ENCODE measurements at places on chromosomes 12 and 14. TPM values are rescaled to one million over a fixed set of nuclear protein-coding genes. Genes with fewer than 3 reads are reported as not detected.

CLEC1B gene
- 2.1 TPM for total RNA-seq

DNA sequence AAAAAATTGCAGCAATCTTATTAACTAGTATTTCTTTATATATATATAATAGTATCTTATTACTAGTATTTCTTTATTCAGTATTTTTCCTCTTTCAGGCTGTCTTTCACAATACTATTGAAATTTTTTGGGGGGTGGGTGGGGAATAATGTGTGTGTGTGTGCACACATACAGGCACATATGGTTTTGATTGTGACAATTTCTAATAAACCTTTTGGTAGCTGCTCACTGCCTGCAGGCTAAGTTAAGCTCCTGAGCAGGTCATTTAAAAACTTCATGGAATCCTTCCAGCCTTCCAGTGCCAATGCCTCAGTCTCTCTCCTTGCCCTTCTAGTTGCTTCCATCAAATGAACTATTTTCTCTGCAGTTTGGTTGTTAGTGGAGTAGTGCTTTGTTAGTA is 490.1 kb downstream of the PCNX1 start:
- no peaks in the 10 kb centered on the region for H3K36me3 ChIP-seq
- H3K4me3 ChIP-seq = no peak overlapping the region
- DNase-seq = no peak
- H3K4me1 ChIP-seq = peaks cover 4% of the 10 kb centered on the region
- H3K27me3 ChIP-seq = no peaks in the 10 kb centered on the region

- peak; percentile 88 for DNase-seq
- H3K27me3 ChIP-seq = no peaks in the 10 kb centered on the region
- no peak overlapping the region for H3K27ac ChIP-seq
- peaks cover 16% of the 10 kb centered on the region for H3K4me1 ChIP-seq
- no peaks in the 10 kb centered on the region for H3K36me3 ChIP-seq
Measured at GRCh38 chr12:106195621-106196027, 52.2 kb downstream of the CKAP4 start.

ERG28 gene
- total RNA-seq = 18.6 TPM

TAS2R10 gene
- 0.85 TPM for total RNA-seq

RNASE1 gene
- total RNA-seq = 636 TPM

DNA sequence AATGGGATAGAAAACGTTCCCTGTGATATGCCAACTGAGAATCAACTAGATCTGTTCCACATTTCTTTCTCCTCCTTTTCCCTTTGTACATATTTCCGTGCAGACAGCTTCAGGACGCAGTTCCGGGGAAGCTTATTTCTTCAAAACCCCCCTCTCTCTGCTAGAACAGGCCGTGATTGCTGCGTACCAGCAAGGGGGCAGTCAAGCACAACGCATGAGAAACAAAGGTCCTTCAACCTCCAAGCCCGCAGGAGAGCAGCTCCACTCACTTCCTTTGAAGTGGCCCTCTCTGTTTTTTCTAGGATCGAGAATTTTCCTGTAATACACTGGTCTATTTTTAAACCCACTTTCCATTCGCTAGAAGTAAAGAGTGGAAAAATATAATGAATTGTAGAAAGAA is 80.8 kb downstream of the ZNF664 start:
- H3K4me1 ChIP-seq = peaks cover 7% of the 10 kb centered on the region
- no peaks in the 10 kb centered on the region for H3K27me3 ChIP-seq
- no peak overlapping the region for H3K4me3 ChIP-seq
- peak; percentile 46 for DNase-seq
- H3K36me3 ChIP-seq = no peaks in the 10 kb centered on the region

GRCh38 chr14:54108481-54109471 is 152.2 kb upstream of the BMP4 start:
- H3K27ac ChIP-seq = no peak overlapping the region
- peaks cover 25% of the 10 kb centered on the region for H3K4me1 ChIP-seq
- DNase-seq = no peak
- H3K4me3 ChIP-seq = no peak overlapping the region

DNA sequence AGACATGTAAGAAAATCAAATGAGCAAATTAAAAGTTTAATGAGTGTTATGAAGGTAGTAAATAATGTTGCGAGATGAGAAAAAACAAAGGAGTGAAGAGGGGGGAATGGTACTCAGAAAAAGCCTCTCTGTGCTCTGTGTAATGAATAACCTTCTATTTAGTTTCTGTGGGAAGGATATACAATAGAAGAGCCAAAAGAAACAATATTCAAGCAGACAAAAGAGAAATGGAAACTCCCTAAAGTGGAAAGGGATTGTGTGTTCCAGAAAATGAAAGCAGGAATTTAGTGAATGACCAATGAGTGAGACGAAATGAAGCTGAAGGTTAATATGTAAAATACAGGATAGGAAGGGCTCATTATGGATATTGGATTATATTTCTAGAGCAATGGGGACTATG is 18.5 kb downstream of the OR4K1 start:
- no peak overlapping the region for H3K4me3 ChIP-seq
- no peaks in the 10 kb centered on the region for H3K4me1 ChIP-seq
- H3K27ac ChIP-seq = no peak overlapping the region
- no peak for DNase-seq

- no peak for DNase-seq
- H3K4me1 ChIP-seq = peaks cover 45% of the 10 kb centered on the region
- H3K36me3 ChIP-seq = no peaks in the 10 kb centered on the region
Measured at GRCh38 chr12:123059500-123059899, 79.0 kb downstream of the ARL6IP4 start.

- no peak overlapping the region for H3K27ac ChIP-seq
- DNase-seq = no peak
- H3K4me1 ChIP-seq = no peaks in the 10 kb centered on the region
- H3K36me3 ChIP-seq = no peaks in the 10 kb centered on the region
- no peaks in the 10 kb centered on the region for H3K27me3 ChIP-seq
Measured at GRCh38 chr12:34599530-34600513, 577.5 kb downstream of the ALG10 start.

KLHL33 gene
- total RNA-seq = 0.41 TPM

PPP1R36 gene
- 1.5 TPM for total RNA-seq

DNA sequence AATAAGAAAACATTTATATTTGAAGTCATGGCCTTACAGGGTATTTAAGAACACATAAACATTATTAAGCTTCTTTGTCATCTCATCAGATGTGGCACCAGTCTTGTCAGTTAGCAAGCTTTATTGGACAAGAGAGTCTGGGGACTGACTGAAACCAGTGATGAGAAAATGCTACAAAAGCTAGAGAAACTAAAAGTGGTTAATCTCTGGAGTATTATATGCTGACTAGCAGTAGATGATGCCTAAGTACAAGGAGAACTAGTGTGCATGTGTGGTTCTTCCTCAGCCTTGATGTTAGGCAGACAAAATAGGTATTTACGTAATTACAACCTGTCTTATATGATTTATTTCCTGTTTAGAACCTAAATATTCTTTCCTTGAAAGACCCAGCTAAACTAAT is 176.5 kb downstream of the CPNE8 start:
- H3K36me3 ChIP-seq = no peaks in the 10 kb centered on the region
- H3K4me1 ChIP-seq = no peaks in the 10 kb centered on the region
- H3K4me3 ChIP-seq = no peak overlapping the region
- no peaks in the 10 kb centered on the region for H3K27me3 ChIP-seq

GRCh38 chr12:122312926-122313325 is 46.6 kb upstream of the VPS33A start:
- H3K36me3 ChIP-seq = peaks cover 35% of the 10 kb centered on the region
- H3K4me3 ChIP-seq = no peak overlapping the region
- no peaks in the 10 kb centered on the region for H3K27me3 ChIP-seq
- no peak for DNase-seq
- H3K4me1 ChIP-seq = no peaks in the 10 kb centered on the region

GRCh38 chr12:88063375-88063774 is 34.2 kb upstream of the C12orf50 start:
- no peak overlapping the region for H3K27ac ChIP-seq
- peaks cover 12% of the 10 kb centered on the region for H3K4me1 ChIP-seq
- DNase-seq = no peak
- no peaks in the 10 kb centered on the region for H3K27me3 ChIP-seq
- H3K4me3 ChIP-seq = no peak overlapping the region

DNA sequence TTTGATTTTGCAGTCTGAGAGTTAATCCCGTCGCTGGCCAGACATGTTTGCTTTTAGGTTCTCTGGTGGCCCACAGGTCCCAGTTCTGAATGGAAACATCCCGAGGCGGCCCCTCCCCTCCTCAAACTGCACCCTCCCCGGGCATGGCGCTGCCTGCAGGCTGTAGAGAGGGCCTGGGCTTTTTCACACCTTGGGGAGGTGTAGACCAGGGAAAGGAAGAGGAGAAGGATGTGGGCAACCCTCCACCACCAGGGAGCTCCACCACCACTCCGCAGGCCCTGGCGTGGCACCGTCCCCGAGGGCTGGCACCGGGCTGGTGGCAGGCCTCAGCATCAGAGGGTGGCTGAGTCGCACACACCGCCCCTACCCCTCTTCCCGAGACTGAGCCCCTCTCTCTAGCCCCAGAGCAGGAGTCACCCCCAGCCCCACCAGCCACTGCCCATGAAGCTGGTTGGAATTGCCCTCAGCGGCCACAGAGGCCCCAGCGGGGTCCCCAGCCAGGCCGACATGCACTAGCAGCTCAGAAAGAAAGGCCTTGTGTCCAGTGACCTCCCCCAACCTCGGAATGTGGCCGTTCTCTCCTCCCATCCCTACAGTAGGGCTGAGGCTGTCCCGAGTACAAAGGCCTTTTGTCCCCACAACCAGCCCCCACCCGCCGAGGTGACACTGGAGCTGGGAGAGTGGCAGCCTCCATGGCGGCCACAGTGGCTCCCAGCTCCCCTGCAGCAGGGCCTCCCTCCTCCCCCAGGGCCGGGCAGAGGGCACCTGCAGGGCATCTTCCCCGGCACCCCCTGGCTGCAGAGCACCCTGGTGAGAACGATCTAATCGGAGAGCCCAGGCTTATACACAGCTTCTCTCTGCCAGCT is 23.5 kb upstream of the INF2 start:
- H3K27ac ChIP-seq = no peak overlapping the region
- H3K4me3 ChIP-seq = no peak overlapping the region
- H3K27me3 ChIP-seq = no peaks in the 10 kb centered on the region
- no peaks in the 10 kb centered on the region for H3K4me1 ChIP-seq
- H3K36me3 ChIP-seq = no peaks in the 10 kb centered on the region

DNA sequence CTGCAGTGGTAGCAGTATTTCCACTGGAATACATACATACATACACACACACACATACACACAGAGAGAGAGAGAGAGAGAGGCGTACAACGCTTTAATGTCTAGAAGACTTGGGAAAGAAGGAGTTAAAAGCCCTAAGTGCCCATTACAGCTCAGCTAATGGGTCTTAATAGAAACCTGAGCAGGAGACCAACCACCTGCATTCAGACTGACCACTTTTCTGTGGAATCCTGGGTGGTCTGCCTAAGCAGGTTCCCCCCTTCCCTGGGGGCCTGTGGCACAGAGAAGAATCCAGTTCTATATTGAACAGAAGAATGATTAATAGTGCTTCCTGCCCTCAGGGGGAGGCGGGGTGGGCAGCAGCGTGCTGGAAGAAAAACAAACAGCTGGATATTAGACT is 312.4 kb upstream of the PRKD1 start:
- H3K4me3 ChIP-seq = no peak overlapping the region
- no peaks in the 10 kb centered on the region for H3K27me3 ChIP-seq
- H3K4me1 ChIP-seq = no peaks in the 10 kb centered on the region
- DNase-seq = no peak
- no peaks in the 10 kb centered on the region for H3K36me3 ChIP-seq
- H3K27ac ChIP-seq = no peak overlapping the region

ADAM20 gene
- not detected for total RNA-seq

GRCh38 chr12:113555226-113555625 is 83.6 kb upstream of the LHX5 start:
- H3K27me3 ChIP-seq = no peaks in the 10 kb centered on the region
- no peaks in the 10 kb centered on the region for H3K36me3 ChIP-seq
- H3K4me3 ChIP-seq = no peak overlapping the region
- no peak for DNase-seq

GRCh38 chr14:92660571-92660970 is 87.9 kb downstream of the LGMN start:
- no peaks in the 10 kb centered on the region for H3K36me3 ChIP-seq
- no peak for DNase-seq
- H3K27ac ChIP-seq = no peak overlapping the region
- H3K4me3 ChIP-seq = no peak overlapping the region

SCN8A gene
- 1.3 TPM for total RNA-seq

DNA sequence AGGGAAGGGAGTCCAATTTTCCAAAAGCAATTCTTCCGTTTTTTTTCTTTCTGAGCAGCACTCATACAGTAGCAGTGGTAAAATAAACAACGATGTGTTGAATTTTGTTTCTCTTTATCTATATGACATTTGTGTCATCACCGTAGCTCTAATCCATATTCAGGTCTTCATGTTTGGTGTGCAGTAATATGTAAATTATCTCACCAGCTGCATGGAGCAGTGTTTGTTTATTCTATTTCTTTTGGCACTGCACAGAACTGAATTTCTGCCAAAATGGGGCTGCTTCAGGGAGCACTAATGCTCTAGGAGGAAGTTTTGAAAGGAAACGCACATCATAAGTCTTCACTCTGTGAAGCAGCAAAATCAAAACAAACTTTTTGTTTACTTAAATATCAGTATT is 130.0 kb upstream of the NPAS3 start:
- no peaks in the 10 kb centered on the region for H3K36me3 ChIP-seq
- H3K4me1 ChIP-seq = peaks cover 13% of the 10 kb centered on the region
- no peaks in the 10 kb centered on the region for H3K27me3 ChIP-seq
- no peak for DNase-seq
- no peak overlapping the region for H3K27ac ChIP-seq

DNA sequence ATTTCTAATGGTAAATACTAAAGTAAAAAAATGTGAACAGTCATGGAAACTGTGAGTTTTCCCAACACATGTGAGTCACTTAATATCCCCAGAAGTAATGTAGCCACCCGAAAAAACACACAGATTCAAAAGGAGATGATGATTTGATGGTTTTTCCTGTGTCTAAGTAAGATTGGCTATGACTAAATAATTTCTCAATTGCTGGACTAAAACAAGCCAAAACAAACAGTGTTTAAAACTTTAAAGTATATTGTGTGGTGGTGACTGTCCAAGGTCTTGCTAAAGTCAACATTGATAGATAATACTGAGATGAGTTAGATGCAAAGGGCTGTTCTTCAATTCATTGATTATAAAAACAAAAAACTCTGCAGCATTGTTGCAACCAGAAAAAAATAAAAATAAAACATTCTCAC is 89.6 kb upstream of the SOX5 start:
- H3K27ac ChIP-seq = no peak overlapping the region
- no peaks in the 10 kb centered on the region for H3K36me3 ChIP-seq
- no peak for DNase-seq
- no peaks in the 10 kb centered on the region for H3K27me3 ChIP-seq
- no peaks in the 10 kb centered on the region for H3K4me1 ChIP-seq

- H3K36me3 ChIP-seq = no peaks in the 10 kb centered on the region
- H3K4me1 ChIP-seq = peaks cover 23% of the 10 kb centered on the region
- peak; percentile 43 for DNase-seq
- H3K27ac ChIP-seq = no peak overlapping the region
Measured at GRCh38 chr14:104968153-104968527, 10.0 kb downstream of the AHNAK2 start.

DNA sequence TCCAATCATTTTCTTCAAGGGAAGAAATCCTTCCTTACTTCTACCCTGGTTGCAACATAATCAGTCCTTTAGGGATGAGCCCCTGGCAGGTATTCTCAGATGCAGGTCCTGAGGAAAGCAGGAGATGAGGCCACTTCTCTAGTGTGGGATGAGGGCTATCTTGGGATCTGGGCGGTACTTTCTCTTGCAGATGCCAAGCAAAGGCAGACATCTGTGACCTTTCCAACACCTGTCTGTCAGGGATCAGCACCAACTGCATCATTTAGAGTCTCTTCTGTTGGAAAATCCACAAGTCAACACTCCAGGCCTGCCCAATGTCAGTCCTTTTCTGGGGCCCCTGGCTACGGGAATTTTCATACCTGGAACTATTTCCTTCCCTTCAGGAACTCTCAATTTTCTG is 129.2 kb downstream of the SLC8A3 start:
- H3K4me1 ChIP-seq = no peaks in the 10 kb centered on the region
- H3K4me3 ChIP-seq = no peak overlapping the region
- no peaks in the 10 kb centered on the region for H3K36me3 ChIP-seq
- no peak overlapping the region for H3K27ac ChIP-seq
